ENCODE measurements at places on chromosomes 3 and 15.

DNA sequence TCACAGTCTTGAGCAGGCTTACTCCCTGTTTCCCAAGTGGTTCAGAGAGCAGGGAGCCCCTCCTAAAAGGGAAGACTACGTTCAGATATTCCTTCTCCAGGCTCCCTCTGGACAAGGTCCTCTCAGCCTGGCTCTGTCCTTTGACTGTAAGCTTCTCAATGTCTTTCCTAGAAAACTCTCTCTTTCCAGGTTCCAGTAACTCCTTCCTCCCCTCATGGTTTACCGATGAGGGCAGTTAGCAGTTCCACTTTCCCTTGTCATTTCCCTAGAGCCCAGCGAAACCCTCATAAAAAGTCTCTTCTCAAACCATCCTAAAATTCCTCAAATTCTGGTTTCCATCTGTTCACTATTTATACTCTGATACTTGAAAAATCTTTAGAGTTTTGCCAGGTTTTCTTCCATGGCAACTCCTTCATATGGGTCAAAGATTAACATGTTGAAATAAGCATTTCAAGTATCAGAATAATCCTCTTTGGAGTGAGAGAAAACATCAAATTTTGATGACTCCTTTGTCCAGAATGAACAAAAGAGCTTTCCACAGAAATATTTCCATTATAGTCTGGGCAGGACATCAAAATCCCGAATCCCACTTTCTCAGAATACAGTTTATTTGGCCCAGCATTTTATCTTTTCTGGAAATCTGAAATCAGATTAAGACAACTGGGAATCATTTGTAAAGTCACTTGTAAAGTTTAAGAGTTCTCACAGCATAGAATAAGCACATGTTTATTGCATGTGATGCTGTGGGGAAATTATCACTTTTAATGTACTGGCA, 599.4 kb downstream of the UNC13C start:
- DNase-seq: no peak

DNA sequence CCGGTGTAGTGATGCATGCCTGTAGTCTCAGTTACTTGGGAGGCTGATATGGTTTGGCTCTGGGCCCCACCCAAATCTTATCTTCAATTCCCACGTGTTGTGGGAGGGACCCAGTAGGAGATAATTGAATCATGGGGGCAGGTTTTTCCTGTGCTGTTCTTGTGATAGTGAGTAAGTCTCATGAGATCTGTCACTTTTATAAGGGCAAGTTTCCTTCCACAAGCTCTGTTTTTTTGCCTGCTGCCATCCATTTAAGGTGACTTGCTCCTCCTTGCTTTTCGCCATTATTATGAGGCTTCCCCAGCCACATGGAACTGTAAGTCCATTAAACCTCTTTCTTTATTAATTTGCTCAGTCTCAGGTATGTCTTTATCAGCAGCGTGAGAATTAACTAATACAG, 566.7 kb upstream of the NECTIN3 start:
- DNase-seq: no peak

DNA sequence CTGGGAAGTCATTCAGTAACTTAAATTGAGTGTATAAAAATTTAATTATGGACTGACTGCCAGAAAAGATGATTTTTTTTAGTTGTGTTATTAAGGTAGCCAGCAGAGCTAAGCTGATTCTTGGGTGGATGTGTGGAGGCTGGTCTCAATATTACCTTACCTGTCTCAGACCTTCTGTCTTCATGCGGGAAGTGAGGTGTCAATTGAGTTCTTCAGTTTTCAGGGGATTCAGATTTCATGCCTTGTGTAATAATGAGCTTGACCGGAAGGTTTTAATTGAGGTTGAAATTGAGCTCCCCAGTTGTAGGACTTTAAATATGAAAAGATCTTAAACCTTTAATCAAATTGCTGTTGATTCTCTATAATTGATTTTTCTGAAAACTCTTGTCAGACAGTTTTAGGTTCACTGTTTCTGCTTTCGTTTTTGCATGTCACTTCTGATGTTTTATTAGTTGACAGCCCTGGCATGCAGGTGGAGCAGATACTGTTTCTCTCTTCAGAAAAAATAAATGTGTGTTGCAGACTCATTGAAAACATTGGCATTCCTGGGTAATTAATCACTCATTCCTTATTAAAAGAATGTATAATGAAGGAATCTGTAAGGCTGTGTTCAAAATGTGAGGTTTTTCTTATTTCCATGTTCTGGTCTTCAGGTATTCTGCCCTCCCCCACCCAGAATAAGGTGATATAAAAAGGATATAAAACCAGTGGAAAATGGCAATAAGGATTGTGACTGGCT, 54.5 kb downstream of the PSMD6 start:
- DNase-seq: no peak

DNA sequence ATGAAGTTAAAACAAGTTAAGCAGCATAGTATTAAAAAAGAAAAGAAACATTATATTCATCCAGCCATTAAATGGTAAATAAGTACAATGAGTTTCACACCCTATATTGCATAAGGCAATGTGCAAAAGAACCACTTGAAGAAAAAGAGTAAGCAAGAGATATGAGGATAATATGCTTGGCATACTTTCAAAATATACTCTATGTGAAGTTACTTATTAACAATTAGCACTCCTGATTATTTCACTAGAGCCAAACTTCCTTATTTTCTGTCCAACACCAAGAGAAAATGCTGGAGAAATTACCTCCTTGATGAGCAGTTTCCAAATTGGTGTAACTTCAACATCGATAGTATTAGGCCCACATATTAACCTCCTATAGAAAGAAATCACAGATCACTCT, 63.7 kb downstream of the ATP13A4 start:
- DNase-seq: no peak

- DNase-seq: no peak
Measured at GRCh38 chr3:134918441-134918840, 123.4 kb downstream of the EPHB1 start.

DNA sequence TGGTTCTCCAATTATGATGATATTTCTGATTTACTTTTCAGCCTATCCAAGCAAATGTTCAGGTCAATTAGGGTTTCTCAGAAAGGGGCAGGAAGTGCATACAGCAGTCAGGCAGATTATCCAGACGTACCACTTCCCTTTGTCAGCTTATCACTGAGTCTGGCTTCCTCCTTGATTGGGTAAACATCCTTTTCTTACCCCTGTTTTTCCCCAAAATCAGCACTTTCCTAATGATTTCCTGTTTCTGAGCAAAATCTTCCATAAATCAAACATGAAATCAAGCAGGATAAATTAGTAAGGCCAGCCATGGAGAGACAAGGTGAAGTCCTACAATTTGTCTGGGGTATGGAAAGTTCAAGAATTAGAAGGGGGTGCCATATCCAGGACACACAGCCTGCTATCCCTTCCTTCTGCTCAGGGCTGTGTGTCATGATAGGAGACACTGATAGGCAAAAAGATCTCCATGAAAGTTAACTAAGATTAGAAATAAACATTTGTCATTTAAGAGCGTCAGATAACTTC, 29.0 kb downstream of the ADIPOQ start:
- no peak for DNase-seq

DNA sequence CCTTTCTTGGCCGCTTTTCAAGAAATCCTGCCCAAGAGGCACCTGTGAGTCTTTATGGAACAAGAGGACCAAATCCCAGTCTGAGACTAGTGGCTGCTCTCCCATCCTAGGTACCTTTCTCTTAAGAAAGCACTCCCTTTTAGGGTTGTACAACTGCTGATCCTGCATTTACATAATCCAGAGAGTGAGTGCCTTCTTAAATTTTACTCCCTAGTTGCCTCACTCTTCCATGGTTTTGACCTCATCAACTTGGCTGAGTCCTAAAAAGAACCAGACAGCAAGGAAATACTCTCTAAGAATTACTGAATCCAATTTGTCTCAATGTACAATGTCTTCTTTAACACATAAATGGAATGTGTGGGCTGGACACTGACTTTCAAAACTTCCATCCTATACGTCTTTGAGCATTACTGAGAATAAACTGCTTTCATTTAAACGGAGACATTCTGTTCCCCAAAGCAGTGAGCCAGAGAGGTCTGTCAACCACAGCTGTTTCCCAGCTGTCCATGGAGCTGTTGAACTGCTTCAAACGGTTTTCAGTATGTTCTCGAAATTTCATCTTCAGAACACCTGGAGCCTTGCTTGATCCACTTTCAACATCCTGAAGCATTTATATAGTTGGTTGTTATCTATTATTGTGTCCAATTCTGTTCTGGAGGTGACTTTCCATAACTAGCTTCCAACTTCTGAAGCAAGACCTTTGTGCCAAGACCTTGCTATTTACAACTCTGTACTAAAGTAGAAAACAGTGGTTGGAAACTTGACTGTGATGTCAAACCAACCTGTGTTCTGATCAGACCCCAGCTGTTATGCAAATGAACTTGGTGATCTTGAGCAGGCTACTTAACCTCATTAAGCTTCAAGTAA, 179.1 kb downstream of the SLC9A9 start:
- no peak for DNase-seq

- peak; percentile 78 for DNase-seq
Measured at GRCh38 chr3:53166781-53167291, 5.8 kb downstream of the PRKCD start.

- DNase-seq: no peak
Measured at GRCh38 chr15:57532731-57533447, 58.8 kb upstream of the MYZAP start.

- no peak for DNase-seq
Measured at GRCh38 chr3:197896421-197896820, 53.6 kb upstream of the RPL35A start.

DNA sequence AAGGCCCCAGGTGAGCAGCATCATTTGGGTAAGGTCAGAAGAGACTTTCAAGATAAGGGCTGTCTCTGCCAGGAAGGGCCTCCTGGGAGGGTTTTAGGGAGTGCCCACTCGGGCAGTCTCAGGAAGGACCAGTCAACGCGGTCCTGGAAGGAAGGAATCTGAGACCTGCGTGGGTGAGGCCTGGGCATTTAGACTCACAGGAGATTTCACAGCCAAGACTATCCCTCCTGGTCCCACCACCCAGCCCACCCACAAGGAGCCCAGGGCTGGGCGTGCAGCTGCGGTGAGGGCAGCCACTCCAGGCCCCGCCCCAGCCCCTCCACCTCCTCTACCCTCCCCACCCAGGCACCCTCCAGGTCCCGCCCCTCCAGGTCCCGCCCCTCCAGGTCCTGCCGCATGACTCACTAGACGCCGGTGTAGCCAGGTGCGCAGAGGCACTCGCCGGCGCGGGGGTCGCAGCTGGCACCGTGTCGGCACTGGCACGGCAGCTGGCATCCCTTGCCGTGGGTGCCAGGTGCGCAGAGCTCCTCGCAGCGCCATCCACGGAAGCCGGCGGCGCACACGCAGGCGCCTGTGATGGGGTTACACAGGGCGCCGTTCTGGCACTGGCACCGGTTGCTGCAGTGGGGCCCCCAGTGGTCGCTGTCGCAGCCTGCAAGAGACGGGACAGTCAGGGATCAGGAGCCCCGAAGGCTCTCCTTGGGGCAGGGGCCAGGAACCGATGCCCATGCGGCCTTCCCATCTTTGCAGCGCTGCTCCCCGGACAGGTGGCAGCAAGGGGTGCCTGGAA, 112.7 kb downstream of the RAB11A start:
- no peak for DNase-seq

DNA sequence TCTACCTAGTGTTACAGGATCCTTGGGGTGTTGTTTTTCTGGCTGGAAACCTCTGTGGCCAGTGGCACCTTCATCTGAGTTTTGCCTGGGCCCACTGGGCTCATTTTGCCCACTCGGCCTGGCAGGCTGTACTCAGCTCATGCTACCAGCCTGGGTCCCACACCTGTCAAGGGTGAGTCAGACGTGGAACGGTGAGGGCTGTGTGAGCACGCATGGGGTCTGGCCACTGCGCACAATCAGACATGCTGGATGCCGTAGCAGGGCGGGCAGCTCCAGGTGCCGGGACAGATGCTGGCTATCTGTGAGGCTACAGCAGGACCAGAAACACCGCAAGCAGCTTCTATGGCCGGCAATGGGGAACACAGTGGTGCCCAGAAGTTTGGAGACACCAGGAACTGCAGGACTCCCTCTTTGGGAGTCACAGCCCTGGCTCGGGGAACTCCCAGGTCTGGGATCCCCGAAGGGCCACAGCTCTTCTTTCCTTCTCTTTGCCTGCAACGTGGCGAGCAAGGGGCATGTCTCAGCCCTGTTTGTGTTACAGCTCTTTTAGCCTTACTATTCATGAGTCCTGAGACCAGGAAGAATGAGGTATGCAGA, 35.9 kb upstream of the DNAJC13 start:
- DNase-seq: no peak

GRCh38 chr3:37779289-37780152, 82.2 kb upstream of the CTDSPL start:
- DNase-seq: no peak

- no peak for DNase-seq
Measured at GRCh38 chr3:27239951-27240350, 129.2 kb downstream of the NEK10 start.

- no peak for DNase-seq
Measured at GRCh38 chr3:46944191-46944590, 32.4 kb downstream of the CCDC12 start.

GRCh38 chr3:76482510-76482909, 557.4 kb upstream of the ROBO2 start:
- no peak for DNase-seq

DNA sequence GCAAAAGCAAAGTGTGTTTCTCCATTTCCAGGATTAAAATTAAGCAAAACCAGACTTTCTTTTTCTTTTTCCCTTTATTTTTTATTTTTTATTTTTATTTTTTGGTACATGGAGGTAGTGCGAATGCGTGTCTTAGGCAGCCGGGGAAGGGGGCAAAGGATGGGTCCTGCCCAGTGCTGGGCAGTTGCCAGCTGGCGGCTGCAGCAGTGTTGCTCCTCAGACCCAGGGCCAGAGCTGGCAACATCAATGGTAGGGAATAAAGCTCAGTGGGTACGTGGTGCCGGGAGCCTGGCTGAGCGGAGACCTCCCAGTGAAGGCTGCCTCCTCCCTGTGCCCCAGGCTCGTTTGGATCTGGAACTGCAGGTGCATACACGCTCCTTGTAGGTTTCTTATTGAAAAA, 46.3 kb downstream of the POLR2M start:
- DNase-seq: no peak

DNA sequence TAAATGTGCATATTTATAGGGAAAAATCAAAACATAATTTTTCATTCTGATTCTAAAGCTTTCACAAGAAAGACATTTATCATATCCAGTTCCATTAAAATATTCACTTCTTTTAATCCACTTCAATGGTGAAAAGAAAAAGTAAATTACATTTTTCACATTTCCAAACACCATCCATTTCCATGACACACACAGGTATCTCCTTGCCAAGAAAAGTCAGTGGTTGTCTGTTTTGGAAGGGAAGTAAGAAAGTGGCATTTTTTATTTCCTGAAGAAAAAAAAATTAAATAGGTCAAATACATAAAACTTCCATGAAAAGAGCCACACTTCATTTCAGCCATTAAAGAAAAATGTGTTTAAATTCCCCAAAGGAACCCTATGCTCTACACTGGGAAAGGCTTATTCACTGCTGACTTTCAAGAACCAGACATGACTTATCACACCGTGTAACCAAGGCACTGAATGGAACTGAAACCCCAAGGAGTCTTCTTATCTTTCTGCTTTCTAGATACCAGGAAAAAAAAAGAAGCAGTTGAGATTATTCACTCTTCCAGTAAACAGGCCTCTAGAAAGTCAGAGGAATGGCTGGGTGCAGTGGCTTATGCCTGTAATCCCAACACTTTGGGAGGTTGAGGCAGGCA, 44.5 kb downstream of the OSBPL10 start:
- no peak for DNase-seq

- no peak for DNase-seq
Measured at GRCh38 chr3:23864931-23865330, 51.9 kb downstream of the NKIRAS1 start.

Data from sigmoid colon (tissue), 7 donors.